Neural progenitor cell (in vitro differentiated cells): ENCODE measurements at places on chromosomes 1 and 21.
A peak's percentile ranks its signal among the peaks of the same experiment; 100 is the strongest.

DNA sequence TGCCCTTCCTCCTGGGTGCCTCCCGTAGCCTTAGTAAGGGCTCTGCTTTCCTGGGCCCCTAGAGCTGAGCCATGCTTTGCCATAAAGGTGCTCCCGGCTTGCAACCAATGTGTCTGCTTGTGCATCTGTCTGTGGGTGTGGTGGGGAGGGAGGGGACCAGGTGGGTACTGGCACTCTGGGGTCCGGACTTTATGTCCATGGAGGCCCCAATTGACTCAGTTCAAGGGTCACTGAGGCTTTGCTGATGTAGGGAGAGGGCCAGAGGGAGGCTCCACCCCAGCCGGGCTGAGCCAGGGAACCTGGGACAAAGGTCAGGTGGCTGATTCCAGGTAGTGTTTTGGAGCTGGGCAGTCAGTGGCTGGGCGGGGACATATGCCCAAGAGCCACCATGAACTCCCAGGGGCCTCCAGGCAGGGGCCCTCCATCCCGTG lies 15.0 kb downstream of the TNFRSF25 start:
- DNase-seq = no peak

DNA sequence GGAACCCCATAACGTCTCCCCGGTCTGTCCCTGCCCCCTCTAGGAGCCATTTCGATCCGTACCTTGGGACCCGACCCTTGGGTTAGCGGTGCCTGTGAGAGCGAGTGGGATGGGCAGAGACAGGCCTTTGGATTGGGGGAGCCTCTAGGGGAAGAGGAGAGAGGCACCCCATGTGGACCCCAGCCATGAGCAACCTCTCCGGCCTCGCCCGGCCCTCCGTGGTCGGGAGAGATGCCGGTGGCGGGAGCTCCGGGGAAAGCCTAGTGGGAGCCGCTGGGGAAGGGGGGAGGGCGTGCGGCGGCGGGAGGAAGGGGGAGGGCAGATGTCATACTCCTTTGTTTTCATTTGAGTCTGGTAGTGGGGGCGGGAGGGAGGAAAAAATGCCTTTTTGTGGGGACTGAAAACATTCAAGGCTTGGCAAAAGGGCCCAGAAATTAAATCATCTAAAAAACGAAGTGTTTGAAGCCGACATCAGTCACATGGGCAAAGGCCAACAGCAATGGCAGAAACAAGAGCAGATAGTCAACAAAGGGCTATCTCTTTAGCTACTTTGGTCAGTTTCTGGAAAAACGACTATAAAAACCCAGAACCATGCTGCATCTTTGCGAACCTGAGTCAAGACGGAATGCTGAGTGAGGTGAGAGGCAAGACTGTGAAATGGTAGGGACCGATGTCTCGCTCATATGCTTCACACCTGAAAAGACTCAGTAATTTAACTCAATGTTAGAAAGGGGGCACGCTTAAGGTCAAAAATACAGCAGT lies 758 bp downstream of the PTBP2 start:
- DNase-seq = peak; percentile 65

GRCh38 chr1:29803486-29803885 lies 567.2 kb downstream of the PTPRU start:
- DNase-seq = no peak

DNA sequence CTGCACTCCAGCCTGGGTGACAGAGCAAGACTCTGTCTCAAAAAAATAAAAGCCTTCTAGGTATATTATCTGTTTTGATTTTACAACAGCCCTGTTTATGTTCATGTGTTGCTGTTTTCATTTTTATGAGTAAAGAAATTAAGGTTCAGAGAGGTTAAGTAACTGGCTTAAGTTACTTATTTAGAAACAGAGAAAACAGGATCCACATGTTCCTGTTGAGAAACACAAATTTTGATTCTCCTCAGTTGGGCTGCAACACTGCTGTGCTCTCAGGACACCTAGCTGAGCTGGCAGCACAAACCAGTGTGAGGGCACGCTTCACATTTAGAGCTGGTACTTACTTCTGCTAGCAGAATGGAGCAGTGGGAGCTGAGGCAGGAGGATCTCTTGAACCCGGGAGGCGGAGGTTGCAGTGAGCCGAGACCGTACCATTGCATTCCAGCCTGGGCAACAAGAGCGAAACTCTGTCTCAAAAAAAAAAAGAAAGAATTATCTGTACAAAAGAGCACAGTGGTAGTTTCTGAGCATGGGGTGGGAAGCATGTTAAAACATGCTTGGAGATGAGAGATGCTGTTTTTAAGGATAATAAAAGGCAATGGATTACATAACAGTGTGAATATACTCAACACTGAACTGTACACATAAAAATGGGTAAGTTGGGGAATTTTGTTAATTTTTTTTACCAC lies 2.4 kb downstream of the SPRTN start:
- no peak for DNase-seq

- DNase-seq = no peak
Measured at GRCh38 chr1:223674119-223674890, 8.8 kb upstream of the CAPN8 start.

DNA sequence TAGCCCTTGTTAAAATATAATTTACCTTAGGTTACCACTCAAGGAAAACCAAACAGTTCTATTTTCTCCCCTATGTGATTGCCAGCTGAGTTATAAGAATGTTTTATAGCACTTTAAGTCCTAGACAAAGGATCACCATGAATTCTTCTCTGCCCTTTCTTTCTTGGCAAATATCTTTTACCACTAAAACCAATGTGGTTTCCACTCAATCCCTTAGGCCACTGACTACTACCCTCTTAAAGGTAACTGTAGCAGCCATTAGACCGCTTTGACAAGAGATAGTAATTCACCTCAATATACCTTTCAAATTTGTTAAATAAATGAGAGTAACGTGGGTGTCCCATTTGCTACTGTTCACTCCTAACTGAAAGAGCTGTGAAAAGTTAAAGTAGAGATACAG lies 307.9 kb upstream of the PRMT6 start:
- DNase-seq = no peak

- DNase-seq = peak; percentile 72
Measured at GRCh38 chr21:36705679-36706481, 7.0 kb downstream of the SIM2 start.

DNA sequence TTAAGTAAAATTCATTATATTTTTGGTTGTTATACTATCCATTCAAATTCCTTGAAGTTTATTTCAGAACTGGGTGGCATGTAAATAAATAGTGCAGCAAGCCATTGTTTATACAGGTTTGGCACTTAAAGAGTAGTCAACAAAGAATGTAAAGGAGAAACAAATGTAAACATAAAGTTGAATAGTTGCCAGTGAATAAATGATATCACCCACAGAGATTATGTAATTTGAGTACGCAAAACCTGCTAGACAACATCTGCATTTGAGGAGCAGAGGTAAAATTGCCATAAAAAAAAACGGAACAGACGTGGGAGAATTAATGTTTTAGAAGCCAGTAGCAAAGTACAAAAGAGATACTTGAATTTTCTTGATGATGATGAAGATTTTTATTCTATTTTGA lies 111.6 kb downstream of the ADGRL2 start:
- DNase-seq = no peak

GRCh38 chr1:59669752-59670312 lies 144.9 kb upstream of the HOOK1 start:
- DNase-seq = peak; percentile 87

GRCh38 chr1:97304366-97304765 lies 582.8 kb downstream of the PTBP2 start:
- no peak for DNase-seq

- no peak for DNase-seq
Measured at GRCh38 chr1:98402860-98403259, 258.7 kb upstream of the SNX7 start.

DNA sequence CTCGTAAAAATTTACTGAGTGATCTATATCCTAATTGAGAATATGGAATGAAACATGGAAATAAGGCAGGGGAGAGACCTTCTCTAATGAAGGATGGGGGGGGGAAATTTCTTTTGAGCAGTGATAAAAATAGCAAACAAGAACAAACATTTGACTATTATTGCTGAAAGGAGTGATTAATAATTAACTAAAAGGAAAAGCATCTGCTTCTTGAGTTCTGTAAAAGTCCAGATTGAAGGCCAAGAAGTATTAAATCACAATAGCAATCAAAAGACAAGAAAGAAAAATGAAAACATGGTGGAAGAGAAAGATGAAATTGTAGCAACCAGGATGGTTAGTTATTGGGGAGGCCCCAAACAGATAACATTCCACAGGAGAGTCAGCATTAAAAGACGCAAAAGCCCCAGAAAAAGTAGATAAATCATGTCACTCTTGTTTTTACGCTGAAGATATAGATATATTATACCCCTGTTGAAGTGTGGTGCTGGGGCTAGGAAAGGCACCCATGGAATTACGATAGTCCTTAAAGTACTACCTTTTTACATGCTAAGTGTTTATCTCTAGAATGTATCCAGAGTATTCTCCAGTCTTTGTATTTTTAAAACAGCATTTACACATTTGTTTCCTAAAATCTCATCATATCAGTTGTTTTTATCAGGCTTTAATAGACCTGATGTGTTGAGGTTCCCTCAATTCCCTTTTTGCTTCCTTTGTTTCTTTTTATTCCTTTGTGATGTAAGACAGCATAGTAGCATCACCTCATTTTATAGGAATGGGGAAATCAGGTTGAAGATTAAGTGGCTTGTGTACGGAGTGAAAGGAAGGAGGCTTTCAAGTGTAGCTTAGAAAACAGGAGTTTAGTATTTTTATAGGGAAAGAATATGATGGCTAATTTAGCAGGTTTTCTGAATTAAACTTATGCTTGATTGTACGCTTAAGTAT lies 28.9 kb downstream of the DISP1 start:
- DNase-seq = peak; percentile 6

DNA sequence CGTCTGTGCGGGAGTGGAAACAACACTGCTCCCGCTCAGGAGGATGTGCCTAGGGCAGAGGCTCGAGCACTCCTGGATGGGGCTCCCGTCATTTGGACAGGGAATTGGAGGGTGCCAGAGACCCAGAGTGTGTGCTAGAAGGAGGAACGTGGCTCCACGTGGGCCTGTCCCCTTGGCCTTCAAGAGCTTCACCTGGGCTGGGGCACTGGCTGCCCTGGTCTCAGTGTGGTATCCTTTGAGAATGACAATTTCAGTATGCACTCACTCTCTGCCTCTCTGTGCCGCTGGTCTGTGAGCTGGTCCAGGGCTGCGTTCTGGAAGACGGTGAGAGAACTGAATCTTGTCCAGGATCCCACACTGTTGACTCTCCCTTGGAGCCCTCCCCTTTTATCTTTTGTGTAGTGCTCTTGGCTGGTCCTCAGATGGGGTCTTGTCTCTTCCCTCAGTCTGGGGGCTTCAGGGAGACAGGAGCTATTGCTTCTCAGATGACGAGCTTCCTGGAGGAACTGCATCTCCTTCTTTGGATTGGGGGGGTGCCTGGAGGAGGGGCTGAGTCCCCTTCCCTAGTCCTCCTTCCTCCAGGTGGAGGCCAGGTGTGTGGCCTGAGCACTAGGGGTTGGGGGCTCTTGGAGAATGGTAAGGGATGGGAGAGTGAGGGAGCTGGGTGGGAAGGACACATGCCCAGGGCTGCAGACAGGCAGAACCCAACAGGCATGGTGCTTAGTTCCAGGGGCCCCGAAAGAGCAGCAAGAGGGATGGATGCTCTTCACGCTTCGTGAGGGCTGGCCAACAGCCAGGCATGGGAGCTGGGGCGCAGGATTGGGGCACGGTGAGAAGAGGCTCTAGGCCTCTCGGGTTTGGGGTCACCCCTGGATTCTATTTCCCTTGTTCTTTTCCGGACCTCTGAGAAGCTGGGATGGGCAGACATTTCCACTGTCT lies 14.8 kb upstream of the ETV3L start:
- DNase-seq = no peak

DNA sequence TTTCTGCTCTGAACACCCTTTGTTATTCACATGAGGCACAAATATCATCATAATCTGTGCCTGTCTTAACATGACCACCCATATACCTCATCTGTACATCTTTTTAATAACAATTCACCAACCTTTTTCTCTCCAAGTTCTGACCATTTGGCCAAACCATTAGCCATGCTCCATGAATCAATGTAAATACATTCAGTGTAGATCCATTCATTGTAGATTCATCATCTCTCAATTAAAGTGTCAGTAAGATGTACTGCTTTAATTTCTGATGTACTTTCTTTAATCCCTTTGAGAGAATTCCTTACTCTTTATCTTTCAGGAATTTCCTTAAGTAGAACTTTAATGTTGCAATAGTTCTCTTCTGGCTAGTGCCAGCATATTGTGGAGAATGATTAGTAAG lies 126.2 kb upstream of the LRRC7 start:
- no peak for DNase-seq

DNA sequence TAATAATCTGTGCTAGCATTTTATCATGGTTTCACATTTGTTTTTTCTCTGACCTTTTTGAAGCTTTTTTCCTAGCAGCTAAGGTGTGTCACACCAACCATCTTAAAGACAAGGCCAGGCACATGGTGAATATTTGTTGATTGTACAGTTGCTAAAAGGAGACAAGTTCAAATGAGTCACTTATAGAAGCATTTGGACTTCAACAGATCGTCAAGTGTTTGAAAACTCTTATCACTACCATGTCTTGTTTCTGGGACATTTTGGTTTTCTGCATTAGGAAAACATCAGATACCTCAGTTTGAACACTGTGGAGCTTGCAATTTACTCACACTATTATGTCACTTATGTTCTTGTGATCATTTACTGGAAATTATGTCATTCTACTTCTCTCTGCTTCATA lies 407.3 kb downstream of the USP25 start:
- DNase-seq = no peak

DNA sequence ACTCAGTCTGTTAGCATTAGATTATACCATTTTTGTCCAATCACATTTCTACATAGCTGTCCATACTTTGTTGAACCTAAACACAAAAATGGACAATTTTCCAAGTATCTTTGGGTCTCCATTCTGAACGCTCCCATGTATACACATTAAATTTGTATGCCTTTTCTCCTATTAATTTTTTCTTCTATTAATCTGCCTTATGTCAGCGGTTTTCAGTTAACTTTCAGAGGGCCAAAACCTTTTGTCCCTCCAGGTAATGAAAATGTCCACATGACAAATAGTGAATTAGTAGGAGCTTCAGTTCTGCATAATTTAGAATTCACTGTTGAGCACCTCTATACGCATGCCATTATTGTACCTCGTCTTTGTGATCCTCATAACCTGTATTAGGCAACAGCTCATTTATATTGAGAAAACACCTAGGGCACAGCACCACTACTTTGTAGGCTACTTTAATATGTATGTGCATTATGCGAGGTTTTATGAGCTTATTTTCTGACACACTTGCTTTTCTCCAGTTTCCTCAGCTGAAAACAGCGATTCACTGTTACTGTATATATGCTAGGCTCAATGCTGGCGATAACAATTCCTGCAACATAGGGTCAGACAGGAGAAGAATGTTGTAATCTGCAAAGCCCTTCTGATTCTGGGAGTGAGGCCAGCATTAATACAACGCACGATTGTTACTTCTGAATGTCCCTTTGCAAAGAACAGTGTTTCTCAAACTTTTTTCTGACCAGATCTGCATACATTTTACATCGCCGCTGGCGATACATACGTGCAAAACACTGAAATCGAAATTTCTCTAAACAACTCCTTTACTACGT lies 1.1 kb upstream of the ABCD3 start:
- no peak for DNase-seq

DNA sequence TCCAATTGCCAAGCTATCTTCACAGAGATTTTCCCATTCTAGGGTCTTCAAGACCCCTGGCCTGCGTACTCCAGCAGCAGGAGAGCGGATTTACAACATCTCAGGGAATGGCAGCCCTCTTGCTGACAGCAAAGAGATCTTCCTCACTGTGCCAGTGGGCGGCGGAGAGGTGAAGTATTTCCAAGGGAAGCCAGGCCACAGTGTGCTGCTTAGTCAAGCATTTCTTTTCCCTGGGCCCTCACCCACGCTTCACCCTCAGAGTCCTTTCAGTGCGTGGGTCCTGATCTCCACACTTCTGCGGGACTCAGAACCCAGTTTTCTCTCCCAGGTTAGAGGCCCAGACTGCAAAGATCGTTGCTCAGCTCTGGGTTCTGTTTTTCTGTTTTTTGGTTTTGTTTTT lies 13.1 kb downstream of the CDCA8 start:
- no peak for DNase-seq
